LoVo (cell line): ENCODE measurements at places on chromosomes 13 and 19.

DNA sequence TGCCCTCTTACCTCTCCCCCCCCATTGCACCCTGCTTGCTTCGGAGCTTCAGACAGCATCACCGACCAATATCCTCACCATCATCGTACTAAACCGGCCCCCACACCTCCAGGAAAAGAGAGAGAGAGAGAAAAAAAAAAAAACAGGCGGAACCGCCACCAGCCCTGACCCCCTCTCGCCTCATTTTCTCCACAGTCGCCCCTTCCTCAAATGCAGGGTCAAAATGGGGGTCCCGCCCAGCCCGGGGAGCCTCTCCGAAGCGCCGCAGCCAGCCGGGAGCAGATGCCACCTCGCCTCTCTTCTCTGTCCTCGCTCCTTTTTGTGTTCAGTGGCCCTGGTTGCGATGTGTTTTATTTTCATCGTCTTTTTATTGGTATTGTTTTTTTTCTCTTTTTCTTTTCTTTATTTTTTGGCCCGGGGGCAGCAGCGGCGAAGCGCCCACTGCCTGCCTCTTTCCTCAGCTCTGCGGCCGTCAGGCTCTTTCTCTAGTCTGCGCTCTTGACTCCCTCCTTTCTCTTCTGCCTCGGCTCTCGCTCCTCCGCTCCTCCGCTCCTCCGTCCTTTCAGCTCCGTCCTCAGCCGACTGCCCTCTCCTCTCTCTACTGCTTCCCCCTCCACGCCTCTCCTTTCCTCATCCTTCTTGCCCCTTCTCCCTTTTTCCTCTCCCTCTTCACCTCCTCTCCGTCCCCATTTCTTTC lies 41.4 kb downstream of the DEDD2 start:
- DNase-seq, result no peak

DNA sequence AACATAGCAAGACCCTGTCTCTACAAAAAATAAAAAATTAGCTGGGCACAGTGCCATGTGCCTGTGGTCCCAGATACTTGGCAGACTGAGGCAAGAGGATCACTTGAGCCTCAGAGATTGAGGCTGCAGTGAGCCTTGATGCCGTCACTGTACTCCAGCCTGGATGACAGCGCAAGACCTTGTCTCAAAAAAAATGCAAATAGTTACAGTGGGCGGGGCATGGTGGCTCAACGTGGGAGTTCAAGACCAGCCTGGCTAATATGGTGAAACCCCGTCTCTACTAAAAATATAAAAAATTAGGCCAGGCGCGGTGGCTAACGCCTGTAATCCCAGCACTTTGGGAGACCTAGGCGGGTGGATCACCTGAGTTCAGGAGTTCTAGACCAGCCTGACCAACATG lies 8.5 kb downstream of the PGLS start:
- DNase-seq, result no peak

GRCh38 chr19:29622166-29623070 lies 16.3 kb downstream of the POP4 start:
- no peak for DNase-seq

DNA sequence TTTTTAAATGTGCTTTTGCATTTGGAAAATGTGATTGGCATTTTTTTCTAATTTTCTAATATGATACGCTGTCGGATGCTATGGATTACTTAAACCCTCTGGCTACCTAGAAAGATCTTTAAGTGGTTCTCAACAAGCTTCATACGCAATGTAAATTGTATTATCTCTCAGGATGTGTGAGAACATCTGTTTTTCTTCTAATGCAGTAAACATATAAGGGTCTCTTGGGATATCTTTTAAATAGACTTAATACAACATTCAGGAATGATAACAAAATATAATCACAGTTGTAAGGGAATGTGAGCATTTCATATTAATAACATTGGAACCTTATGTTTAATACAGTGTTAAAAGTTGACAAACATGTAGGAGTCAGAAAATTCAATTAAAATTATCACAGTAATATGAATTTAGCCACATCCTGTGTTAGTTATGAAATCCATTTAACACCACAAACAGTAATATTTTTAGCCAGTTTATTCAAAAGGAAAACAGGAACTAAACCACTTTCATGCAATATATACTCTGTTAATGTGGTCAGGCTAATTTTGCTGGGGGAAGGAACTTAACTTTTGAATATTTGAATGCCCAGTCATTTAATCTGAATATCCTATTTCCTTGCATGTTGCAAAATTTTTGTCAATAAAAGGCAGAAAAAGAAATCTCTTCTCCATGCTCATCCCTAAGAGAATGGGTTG lies 15.0 kb upstream of the ALOX5AP start:
- no peak for DNase-seq

DNA sequence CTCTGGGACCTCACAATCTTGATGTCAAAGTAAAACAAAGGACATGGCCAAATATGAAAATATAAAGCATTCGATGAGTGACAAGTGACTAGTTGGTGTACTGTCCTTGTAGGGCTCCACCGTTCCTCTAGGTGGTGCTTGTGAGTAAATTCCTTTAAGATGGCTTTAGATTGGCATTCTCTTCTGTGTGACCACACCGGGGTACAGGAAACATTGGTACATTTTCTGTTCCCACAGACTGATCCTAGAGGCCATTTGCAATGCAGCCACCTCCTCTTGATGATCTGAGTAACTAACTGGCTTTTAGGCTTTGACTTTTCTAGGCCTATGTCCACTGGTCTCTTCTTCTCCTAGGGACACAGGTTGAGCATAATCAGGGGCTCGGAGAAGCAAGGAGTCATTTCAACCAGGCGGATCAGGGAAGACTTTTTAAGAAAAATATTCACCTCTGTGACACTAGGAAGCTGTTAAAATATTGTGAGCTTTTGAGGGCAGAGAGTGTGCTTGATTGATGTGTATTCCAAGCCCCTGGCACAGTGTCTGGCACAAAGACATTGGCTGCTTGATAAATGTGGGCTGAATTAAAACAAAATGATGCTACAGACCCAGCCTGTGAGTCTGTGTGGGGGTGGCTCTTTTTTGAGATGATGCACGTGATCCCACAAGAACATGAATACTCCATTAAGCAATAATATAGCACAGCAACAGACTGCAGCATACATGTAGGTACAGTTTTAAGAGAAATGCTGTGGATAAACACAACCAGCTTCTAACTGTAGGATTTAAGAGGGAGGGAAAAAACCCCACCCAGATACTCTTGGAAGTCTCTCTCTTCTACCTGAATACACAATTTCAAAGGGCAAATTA lies 21.0 kb downstream of the EPSTI1 start:
- peak; percentile 60 for DNase-seq

- no peak for DNase-seq
Measured at GRCh38 chr19:54191811-54192453, 824 bp downstream of the TSEN34 start.

GRCh38 chr13:110589793-110590390 lies 25.5 kb upstream of the NAXD start:
- no peak for DNase-seq

GRCh38 chr19:45455707-45456499 lies 11.9 kb upstream of the FOSB start:
- peak; percentile 97 for DNase-seq

GRCh38 chr13:23792680-23793079 lies 96.5 kb downstream of the MIPEP start:
- DNase-seq, result no peak

DNA sequence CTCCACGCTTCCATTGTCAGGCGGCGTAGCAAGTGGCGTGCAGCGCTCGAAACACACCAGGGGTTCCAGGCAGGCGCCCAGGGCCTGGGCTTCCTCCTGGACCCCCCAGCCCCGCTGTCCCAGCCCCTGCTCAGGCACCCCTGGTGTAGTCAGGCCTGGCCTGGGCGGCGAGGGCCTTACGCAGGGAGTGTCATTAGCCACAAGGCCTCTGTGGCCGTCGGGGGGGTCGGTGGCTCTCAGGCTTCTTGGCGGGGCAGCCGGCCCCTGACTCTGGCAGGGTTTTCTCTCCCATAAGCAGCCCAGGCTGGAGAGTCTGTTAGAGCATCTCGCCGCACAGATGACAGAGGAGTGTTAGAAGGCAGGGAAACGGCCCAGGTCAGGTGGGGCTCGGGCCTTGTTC lies 116.7 kb downstream of the KDM4B start:
- DNase-seq, result no peak

GRCh38 chr19:30775956-30776355 lies 403.8 kb downstream of the ZNF536 start:
- DNase-seq, result no peak

DNA sequence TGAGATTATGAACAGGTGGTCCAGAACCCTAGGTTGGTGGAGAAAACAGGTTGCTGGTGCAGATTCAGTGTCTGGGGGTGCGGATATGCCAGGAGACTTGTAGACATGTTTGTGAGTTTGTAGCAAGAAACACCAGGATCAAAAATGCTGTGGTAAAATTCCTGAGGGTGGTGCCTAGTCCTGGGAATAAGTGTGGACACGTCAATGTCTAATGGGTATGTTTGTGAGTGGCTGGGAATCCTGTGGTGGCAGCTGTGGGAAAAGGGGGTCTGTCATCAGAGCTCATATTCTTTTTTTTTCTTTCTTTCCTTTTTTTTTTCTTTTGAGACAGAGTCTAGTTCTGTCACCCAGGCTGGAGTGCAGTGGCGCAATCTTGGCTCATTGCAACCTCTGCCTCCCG lies 7.2 kb downstream of the ZNF708 start:
- DNase-seq, result no peak

DNA sequence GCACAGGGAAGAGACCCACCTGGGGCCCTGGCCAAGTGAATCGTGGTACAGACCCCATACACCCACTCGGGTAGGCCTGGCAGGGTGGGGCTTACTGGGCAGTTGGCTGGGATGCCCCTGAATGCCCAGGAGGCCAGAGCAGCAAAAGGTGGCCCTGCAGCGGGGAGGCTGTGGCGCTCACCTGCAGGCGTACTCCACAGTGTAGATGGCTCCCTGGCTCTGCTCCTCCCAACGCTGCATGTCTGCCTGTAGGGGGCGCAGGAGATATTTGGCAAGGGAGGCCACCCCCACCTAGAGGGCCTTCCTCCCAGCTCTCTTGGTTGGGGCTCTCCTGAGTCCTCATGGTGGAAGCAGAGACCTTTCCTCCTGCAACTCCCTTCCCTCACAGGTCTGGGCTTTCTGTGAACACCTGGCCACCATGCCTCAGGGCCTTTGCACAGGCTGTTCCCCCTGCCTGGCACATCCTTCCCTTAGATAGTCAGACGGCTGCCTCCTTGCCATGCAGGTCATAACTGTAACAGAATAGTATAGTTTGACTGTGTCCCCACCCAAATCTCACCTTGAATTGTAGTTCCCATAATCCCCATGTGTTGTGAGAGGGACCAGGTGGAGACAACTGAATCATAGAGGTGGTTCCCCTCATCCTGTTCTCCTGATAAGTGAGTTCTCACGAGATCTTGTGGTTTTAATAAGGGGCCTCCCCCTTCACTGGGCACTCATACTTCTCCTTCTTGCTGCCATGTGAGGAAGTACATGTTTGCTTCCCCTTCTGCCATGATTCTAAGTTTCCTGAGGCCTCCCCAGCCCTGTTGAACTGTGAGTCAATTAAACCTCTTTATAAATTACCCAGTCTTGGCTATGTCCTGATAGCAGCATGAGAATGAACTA lies 5.9 kb downstream of the BORCS8 start:
- peak; percentile 20 for DNase-seq

GRCh38 chr13:46822551-46822950 lies 25.6 kb upstream of the ESD start:
- DNase-seq, result no peak

DNA sequence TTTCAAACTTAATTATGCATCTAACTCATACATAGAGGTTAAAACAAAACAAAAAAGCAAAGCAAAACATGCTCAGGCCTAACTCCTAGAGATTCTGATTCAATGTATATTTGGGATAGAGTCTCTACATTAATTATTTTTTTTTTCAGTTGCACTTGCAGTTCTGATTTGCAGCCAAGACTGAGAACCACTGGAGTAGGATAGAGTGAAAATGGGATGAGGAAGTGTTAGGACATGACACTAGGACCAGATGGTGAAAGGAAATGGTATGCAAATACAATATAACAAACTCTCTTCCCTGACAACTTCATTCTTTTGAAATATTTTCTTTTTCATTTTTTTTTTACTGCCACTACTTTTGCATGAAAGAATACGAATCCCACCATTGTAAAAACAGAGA lies 1.8 kb downstream of the CCDC122 start:
- DNase-seq, result no peak

- no peak for DNase-seq
Measured at GRCh38 chr13:110232756-110233155, 74.2 kb downstream of the COL4A1 start.

- DNase-seq, result no peak
Measured at GRCh38 chr13:76009267-76009890, 373.2 kb downstream of the LMO7 start.
